ENCODE measurements at places on chromosomes 2 and 18.

GRCh38 chr2:33084433-33084832 is 137.7 kb downstream of the LTBP1 start:
- peak; percentile 52 for DNase-seq

DNA sequence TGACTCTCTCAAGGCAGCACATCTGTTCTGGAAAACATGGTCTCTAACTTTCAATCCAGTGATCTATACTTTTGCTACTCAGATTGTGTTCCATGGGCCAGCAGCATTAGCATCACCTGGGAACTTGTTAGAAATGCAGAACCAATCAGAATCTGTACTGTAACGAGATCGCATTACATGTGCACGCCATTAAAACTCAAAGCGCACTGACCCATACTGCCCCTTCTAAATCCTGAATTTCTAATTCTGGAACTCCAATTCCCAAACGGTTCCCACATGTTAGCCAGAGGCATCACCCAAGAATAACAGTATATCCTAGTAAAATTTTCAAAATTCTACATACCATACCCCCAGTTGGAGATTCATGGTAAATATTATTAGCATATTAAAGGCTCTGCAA is 10.5 kb upstream of the DCTN1 start:
- no peak for DNase-seq

- DNase-seq = no peak
These were observed 329.5 kb upstream of the ETAA1 start for GRCh38 chr2:67067656-67068055.

DNA sequence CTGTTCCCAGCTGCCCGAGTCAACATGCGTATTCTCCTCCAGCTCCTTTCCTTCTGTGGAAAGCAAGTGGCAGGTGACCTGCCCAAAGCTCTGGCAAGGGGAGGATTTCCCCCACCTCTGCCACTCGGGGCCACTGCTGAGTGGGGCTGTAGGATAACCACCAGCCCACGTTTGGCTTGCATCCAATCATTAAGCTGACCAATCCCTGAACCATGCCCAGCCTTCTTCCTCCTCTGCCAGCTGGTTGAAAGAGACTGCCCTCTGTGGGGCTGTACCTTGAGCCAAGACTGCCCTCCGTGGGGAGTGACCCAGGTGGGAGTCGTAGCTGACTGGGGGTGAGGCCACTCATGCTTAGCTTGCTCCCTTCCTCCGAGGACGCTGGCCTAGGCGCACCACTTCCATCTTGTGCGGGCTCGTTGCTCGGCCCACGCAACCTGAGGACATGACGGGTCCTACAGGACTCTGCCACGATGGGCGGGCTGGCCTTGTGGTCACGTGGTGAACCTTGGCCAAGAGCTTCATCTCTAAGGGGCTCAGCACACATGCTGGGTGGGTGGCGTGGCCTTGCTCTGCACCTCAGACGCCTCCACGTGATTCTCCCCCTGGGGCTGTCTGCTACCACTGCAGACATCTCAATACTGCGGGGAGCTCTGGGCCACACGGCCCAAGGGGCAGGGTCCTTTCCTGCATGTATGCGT is 112.1 kb downstream of the NDUFA10 start:
- DNase-seq = no peak

DNA sequence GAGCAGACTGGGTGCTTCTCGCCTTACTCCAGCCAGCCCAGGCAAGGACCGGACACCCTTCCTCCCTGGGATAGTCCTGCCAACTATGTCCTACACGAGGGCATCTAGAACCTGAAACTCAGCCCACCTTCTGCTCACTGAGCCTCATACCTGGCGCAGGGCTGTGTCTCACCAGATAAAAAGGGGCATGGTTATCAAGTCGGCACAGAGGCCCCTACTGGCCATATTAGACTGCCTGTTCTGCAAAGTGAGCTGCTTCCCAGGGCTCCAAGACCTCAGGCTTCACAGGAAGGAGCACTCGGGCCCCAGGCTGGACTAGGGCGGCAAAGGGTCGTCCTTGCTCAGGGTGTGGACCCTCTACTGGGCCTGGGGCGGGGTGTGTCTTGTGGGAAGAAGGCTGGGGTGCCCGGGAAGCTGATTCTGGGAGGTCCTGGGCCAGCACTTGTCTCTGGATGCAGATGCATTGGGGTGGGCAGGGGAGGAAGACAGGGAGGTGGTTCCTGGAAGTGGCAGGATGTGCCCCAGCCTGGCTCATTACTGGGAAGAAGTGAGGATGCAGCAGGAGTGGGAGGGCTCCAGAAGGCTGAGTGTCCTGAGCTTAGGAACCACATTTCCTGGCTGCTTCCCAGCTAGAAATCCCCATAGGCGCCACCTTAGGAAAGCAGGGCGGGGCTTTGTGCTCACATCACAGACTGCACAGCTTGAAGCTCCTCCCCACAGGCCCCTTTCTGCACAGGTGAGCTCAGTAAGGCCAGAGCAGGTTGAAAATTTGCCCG is 19.6 kb downstream of the EHD3 start:
- no peak for DNase-seq
